ENCODE measurements at places on chromosomes 3 and 15.

DNA sequence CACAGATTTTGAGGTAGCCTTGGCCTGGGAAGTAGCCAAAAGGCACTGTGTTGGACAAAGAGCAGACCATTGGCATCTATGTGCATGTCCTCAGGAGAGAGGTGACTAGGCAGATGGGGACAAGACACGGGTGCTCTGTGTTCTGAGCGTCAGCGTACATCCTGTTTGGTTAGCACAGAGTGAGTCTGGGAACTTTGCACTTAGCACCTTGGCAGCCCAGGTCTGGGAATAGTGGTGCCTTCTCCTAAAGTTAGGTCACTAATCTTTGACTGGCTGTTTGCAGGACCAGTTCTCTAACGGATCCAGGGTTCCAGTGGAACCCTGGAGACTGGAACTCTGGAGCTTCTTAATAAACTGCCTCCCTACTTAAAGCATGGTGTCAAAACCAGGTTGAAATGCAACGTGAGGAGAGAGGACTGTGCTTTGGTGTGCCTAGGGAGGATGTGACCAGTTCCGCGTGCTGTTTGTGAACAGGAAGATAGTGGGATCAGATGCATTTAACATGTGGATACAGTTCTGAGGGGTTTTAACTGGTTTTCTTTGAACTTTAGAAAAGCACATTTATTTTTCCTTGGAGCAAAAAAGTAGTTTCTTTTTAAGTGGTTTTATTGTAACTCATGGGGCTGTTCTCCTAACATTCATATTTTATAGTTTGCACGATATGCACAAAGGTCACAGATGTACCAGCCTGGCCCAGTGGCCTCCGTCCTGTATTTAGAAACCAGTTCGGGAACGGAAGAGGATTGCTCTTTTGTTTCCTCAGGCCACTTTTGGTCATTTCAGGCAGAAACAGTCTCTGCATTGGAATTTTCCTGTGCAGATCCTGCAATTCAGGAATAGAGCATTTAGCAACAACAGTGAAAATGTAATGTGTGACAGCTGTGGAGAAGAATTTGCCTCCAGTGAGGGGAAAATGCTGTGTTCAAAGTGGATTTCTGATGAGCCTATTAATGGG, 48.8 kb downstream of the ABHD2 start:
- no peak for DNase-seq

- DNase-seq: no peak
Measured at GRCh38 chr3:190369668-190370295, 18.2 kb upstream of the CLDN16 start.

- DNase-seq: no peak
Measured at GRCh38 chr3:71453822-71454511, 129.6 kb downstream of the FOXP1 start.

DNA sequence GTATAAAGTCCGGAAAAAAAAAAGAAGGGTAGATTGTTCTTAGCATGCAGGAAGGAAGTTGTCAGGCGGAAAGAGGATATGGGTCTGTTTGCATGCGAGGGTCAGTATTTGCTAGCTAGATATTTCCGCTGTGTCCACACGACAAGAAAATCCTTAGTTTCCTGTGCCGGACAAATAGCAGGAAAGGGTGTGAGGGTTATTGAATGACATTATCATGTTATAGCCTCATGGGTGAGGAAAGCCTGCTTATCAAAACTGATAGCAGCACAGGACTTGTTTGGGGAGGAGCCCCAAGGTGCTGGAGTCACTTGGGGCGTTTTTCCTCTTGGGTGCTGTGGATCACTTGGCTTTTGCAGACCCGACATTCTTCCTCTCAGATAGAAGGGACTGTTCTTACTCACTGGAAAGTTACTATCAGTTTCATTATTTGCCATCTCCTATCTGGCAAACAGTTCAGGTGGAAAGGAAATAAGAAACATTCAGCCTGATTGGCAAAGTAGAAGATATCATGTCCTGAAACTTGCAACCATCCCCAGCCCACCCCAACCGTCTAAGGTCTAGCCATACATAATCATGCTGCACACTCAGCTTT, 127.2 kb upstream of the DPH6 start:
- DNase-seq: no peak

DNA sequence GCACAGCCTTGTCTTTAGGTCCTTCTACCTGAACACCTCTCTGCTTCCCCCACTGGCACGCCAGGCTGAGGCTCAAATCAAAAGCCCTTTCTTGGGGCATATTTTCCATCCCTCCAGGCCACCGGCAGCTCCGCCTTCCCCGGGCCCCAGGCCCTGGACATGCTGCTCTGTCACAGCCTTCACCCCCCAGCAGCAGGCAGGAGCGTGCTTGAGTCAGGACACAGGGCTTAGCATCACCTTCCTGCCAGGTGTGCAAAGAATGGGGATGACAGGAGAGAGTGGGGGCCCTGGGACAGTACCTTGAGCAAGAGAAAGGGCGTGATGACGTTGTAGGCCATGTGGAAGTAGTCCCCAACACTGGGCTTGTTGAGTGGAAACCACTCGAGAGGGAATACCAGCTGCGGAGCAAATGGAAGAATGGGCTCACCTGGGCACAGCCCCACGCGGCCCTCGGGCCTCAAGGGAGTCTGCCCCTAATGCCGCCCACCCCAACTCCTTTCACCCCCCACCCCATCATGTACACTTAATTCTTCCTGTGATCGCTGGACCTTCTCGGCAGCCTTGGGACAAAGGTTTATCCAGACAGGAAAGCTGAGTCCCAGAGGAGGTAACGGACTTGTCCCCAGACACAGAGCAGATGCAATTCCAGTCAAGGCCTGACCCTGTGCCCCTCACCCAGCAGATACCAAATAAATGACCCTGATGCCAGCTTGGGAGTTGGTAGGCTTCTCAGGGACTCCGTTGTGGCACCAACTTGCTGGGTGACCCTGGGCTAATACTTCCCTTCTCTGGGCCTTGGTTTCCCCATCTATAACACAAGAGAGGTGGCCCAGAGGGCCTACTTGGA, 9.1 kb upstream of the CALML4 start:
- DNase-seq: no peak

DNA sequence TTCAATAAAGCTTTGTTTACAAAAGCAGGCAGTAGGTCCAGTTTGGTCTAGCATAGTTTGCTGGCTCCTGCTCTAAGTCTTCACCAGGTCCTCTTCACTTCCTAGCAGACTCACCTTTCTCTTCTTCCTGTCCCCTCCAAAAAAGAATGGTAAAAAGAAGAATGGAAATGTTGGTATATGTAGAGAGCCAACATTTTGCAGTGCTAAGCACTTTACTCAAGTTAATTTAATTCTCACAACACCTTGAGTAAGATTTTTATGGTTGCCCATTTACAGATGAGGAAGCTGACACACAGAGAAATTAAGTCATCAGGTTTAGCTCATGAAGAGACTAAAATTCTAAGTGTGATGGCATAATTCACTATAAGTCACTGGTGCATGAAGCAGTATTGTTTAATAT, 230.1 kb upstream of the PRICKLE2 start:
- no peak for DNase-seq

DNA sequence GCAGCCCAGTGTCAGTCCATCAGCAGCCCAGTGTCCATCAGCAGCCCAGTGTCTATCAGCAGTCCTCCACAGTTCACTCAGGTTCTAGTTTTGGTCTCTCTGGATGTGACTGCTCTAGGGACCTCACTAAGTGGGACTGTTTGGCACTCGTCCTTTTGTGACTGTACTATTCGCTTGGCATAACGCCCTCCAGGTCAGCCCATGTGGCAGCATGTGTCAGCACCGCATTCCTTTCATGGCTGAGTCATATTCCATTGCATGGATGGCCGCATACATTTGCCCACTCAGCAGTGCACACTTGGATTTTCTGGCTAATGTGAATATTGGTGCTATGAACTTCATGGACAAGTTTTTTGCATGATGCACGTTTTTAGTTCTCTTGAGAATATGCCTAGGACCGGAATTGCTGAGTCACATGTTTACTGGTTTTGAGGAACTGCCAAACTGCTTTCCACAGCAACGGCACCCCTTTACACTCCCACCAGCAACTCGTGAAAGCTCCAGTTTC, 16.4 kb downstream of the CHST13 start:
- no peak for DNase-seq

DNA sequence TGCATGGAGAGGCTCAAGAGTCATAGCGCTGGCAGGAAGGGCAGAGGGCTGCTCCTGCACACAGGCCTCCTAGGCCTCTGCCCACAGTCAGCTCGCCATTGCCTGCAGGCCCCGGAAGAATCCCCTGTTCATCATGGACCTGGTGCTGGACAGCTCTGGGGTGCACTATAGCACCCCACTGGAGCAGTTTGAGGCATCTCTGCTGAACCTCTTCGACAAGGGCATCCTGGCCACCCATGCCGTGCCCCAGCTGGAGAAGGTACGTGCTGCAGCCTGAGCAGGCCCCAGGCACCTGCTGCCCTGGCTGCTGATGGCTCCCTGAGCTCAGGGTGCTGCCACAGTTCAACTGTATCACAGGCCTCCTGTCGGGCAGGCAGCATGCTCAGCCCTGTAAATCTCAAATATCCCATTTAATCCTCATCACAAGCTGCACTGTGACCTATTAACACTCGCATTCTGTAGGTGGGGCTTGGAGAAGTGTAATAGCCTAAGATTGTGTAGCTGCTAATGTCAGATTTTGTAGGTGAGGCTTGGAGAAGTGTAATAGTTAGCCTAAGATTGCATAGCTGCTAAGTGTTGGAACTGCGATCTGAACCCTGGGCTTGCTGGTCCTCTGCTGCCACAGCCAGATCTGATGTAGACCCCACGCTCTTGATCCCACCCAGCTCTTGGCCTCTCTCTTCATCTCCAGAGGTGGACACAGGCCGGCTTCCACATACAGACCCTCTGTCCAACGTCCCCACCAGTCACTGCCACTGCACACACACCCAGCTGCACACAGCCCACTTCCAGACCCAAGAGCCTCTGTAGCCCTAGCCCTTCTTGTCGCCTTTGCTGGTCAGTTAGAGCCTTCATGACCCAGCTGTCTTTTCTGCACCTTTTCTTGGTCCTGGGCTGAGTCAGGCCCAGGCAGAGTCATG, 31.9 kb downstream of the DNAH1 start:
- no peak for DNase-seq

DNA sequence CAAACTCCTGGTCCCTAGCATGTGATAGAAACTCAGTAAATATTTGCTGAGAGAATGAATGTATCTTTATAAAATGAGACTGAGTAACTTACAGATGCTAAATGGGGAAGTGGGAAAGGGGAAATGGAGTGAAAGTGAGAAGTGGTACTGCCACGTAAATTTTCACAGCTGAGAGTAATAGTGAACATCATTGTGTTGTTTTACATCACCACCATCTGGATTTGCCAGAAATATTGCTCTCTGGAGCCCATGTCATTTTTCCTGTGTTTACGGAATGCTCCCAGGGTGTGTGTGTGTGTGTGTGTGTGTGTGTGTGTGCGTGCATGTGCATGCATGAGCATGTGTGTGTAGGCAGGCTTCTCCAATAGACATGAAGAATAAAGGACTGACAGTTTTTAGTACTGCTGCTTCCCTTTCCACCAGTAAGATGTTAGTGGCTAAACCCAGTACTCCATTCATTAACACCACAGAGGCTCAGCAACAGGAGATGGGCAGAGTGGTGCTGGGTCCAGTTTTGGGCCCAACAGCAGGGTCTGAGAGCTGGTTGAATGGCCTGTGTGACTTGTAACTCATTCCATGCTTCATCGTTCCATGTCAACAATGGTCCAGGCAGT, 57.3 kb downstream of the DIPK2A start:
- no peak for DNase-seq

DNA sequence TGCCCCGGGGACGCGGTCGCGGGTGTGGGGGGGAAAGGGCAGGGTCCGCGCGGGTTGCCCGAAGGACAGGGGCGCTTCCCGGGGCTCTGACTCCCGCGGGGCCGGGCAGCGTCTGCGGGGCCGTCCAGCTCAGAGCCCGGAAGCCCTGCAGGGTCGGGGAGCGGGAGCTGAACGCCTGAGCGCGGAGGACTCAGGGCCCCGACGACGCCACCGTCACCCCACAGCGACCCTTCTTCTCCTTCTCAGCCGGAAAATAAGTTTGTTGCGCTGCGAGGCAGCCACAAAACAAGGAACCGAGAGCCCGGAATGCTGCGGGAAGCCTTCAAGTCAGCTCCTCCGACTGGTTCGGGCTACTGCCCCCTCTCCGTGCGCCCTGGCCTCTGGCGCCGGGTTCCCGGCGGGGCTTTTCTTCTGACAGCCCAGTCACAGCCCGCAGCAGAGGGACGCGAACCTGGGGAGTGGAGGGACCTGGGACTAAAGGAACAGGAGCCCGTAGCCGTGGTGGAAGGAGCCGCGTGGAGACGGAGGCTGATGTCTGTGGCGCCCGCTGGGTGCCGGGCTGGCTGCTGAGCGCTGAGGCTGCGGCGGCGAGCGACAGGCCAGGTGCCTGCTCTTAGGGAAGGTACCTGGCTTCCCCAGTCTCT, 484 bp downstream of the CNTN4 start:
- DNase-seq: no peak

Measured in activated naive CD4-positive, alpha-beta T cell (primary cell).